ENCODE measurements at places on chromosomes 6 and 20. TPM values are rescaled to one million over a fixed set of nuclear protein-coding genes. Genes with fewer than 3 reads are reported as not detected.

DNA sequence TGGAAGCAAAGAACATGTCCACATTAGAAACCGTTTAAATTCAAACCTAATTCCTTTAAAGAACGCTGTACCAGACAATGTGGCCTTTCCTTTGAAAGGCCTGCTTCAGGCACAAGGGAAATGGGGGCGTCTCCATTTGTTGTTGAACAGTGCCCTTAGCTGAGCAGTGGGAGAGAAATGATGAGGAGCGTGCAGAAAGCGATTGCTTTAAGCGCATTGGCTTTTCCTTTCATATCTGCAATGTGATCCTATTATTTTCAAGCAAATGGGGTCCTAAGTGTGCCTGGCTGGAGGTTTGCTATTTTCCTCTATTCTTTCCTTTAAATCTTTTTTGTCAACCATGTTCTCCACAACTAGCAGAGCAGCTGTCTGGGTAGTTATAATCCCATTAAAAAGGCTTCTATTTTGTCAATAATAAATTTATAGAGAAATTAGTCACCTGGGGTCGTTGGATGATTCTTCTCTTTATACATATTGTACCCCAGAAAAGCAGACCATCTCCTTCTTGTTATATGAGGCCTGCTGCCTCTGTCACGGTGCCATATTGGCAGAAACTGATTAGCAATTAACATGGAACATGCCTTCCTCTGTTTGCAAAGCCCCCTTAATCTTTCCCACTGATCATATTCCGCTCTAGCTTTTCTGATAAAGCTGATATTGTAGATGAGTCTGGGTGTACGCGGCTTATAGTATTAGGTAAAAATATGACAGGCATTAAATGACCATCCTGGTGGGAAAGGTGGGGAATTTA, 151.1 kb upstream of the JAG1 start:
- DNase-seq: no peak

GRCh38 chr6:161037873-161038228, 46.3 kb downstream of the MAP3K4 start:
- no peak for DNase-seq

DNA sequence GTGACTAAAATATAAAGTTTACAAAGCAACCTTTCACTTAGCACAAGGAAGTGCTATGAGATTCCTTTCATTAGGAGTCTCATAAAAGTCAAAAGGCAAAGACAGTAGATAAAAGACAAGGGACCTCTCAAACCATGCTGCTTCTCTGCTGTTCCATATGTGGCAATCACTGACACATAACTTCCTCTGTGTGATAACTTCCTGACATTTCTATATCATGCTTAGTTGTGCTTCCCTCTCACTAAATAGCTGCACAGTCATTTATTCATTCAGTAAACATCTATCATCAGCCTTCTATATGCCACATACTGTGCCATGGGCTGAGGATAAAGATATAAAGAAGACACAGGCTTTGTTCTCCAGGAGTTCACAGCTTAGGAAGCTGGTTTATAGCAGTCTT, 214.8 kb upstream of the GRIK2 start:
- no peak for DNase-seq

DNA sequence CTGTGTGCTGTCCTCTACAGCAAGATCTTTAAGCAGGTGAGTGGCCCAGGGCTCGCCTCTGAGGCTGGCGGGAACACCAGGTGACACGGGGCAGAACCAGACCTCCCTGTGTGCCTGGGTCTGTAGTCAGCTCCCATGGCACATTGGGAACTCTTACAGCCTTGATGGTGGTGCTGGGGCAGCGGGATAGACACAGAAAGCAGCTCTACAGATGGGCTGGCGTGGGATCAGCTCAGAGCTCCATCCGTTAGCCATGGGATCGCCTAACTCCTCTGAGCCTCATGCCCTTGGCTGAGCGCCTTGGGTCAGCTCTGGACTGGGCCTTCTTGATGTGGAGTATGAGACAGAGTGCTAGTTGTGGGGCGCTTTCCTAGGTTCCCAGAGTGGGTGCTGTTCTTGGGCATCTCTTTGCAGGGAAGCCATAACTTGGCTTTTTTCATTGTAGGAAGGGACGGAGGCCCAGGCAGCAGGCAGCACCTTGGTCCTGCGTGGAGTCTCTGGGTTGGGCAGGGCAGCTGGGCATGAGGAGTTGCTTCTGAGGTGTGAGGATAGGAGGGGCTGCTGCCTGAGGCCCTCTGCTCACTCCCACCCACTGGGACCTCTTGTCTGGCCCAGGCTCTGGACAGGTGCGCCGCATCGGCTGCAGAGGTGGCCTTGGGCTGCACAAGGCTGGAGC, 51.3 kb downstream of the EFCAB8 start:
- DNase-seq: no peak

RAB44 gene
- 0.07 TPM for total RNA-seq
